Kidney (tissue), 22 donors: ENCODE measurements at places on chromosomes 11 and 22. TPM values are rescaled to one million over a fixed set of nuclear protein-coding genes. Genes with fewer than 3 reads are reported as not detected.

The CYP2D6 gene
- polyA plus RNA-seq: 0.39 TPM

The OR8K3 gene
- polyA plus RNA-seq: not detected

The KRTAP5-2 gene
- polyA plus RNA-seq: not detected

The OR2AG2 gene
- polyA plus RNA-seq: not detected

The KCNJ4 gene
- not detected for polyA plus RNA-seq

The CHRNA10 gene
- 0.39 TPM for polyA plus RNA-seq

The FLRT1 gene
- 1.5 TPM for polyA plus RNA-seq
